NCI-H1694 treated with DMSO at 0.1 percent for 48 hours (cell line): ENCODE measurements at places on chromosomes 1 and 21.

DNA sequence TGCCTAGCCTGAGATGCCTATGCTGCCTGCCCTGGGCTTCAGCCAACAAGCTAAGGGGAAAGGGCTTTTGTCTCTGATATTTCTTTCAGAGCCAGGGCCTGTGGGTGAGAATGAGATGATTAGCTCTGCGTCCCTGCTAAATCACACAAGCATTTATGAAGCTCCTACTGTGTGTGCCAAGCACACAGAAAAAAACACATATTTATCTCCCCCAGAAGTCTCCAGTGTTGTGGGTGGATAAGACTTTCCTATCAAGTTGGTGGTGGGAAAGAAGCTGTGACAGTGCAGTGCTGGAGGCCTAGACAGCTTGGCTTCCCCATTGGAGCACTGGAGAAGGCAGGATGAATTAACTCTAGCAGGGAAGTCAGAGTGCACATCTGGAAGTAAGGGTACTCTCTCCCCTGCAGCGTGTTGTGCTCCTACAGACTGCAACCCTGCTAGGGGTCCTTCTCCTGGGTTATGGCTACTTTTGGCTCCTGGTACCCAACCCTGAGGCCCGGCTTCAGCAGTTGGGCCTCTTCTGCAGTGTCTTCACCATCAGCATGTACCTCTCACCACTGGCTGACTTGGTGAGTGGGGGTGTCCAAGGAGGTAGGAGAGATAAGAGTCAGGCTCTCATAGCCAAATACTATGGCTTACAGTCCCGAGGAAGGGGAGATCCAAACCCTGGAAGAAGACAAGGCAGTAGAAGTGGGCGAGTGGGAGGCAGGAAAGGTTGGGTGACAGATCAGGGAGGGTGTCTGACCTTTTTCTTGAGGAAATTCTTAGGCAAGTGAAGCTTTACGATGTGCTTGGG is 1.7 kb downstream of the SLC50A1 start:
- no peak for DNase-seq

DNA sequence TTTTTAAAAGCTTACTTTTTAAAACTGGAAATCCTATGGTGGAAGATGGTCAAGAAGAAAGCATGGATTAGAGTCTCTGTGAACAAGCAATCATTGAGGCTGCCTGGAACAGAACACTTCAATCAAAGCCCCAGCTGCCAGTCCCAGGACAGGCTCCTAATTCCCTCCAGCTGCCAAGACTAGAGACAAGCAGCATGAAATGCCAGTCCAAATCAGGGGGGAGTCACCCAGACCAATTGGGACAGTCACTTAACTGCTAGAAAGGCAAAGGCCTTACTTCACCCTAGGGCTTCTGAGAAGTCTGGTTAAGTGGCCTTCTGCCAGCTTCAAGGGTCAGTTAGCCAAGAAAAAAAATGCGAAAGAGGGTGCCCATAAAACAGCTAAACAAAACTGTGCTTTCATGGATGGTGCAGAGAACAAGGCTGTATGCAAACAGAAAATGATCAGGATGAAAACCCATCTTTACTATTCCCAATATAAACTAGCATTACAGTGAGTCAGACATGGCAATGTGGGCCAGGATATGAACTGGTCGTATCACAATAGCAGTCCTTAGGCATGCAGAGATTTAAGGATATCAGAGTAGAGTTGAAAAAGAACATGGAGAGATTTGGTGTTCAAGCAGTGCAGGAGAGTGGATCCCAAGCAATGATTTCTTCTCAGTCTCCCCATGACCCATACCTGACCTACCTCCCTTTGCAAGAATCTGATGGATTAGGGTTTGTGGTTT is 31.0 kb upstream of the MAN1A2 start:
- no peak for DNase-seq

DNA sequence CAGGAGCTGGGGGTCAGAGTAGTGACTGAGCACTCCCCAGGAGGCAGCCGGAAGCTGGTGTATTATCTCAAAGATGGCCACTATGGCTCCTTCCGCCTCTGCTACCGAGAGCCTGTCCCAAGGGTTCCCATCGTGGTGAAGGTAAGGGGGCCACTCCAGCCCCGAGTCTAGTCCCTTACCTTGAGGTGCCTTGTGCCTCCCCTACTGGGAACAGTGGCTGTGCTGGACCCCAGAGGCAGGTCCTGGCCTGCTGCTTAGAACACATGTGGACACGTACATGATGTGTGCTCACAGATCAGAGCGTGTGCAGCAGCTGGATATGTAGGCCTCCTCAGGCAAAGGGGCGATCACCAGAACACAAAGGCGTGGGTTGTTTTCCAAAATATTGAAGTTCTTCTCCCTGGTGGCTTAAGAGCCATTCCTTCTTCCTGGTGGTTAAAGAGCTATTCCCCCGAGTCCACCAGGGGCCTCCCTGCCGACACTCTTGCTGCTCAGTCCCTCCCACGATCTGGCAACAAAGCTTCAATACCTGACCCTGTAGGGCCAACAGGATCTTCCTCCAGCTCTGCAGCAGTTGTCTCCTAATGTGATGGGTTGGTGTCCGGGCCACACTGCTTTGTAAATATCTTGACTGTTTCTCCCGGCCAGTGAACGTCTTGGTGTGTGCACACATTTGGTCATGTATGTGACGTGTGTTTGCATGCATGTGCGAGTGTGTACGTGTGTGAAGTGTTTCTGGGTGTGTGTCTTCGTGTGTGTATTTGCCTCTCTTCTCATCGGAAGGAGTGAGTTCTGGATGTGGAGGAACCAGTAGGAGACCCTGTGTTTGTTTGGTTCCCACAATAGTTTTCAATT is 68.4 kb upstream of the TINAGL1 start:
- DNase-seq: no peak

GRCh38 chr21:40278345-40278744 is 411.1 kb downstream of the PCP4 start:
- no peak for DNase-seq

DNA sequence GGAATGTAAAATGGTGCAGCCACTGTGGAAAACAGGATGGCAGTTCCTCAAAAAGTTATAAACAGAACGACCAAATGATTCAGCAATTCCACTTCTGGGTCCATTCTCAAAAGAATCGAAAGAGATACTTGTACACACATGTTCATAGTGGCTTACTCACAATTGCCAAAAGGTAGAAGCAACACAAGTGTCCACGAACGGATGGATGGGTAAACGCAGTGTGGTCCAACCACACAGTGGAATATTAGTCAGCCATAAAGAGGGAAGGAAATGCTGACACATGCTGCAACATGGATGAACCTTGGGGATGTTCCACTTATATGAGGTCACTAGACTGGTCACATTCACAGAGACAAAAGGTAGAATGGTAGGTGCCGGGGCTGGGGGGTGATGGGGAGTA is 5.3 kb downstream of the KRTAP10-1 start:
- no peak for DNase-seq

GRCh38 chr1:3327389-3327702 is 127.1 kb upstream of the ARHGEF16 start:
- no peak for DNase-seq

DNA sequence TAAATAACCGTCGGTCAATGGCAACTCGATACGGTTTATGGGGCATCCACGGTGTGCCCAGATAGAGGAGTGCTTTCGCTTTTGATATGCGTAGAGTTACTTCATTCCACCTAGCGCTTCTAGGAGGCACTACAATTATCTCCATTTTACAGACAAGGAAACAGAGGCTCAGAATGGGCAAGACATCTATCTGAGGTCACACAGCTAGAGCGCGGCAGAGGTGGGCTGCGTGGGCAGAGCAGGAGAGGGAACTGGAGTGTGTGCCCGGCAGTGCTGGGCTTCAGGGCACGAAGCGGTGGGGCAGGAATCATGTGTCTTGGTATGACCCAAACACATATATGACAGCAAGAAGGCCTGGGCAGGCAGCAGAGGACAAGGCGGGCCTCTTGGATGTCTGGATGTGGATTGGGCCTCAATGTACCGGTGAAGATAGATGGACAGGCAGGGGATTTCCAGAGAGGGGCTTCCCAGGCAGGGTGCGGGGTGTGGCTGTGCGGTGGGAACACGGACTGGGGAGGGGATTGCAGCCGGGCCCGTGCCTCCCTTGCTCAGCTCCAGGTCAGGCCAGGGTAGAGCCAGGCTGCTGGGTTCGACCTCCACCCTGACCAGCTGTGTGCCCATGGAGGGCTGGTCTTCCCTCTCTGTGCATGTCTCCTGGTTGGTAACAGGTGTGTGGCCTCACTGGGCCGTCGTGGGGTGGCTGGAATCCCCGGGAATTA is 21.2 kb downstream of the TP73 start:
- no peak for DNase-seq

- no peak for DNase-seq
Observed at GRCh38 chr1:219582865-219583264, 30.0 kb downstream of the ZC3H11B start.

DNA sequence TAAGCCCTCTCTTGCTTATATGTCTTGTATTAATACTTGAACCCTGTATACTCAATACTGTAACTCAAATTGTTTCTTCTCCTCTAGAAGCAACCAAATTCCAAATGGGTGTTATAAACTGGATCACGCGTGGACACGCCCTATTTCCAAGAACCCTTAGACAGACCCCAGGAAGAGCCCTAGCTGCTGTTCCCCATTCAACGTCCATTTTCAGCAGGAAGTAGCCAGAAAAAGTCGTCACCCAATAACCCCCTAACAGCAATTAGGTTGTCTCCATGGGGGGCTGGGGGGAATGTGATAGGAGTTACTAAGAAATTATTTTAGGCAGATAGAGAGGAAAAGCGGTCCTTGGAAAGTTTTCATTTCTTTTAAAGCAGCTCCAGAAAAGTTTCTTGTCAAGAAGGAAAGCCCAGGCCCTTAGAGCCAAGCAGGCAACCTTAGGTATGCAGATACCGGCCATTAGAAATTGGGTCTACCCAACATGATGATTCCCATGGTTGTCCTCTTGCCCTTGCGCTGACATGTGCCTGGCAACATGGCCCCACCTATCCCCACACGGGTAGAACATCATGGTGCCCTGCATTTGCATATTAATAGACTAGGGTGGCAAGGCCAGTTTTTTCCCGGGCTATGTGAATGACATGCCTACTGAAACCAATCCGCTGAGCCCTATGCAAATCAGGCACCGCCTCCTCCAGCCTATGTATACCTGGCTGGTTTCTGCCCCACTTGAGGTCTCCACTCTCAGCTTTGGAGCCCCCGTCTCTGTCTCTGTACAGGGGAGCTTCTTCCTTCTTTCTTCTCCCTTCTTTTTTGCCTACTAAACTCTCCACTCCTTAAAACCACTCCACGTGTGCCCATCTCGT is 4.0 kb upstream of the CD46 start:
- no peak for DNase-seq

- DNase-seq: no peak
Observed at GRCh38 chr1:48876330-48876785, 99.7 kb upstream of the BEND5 start.

DNA sequence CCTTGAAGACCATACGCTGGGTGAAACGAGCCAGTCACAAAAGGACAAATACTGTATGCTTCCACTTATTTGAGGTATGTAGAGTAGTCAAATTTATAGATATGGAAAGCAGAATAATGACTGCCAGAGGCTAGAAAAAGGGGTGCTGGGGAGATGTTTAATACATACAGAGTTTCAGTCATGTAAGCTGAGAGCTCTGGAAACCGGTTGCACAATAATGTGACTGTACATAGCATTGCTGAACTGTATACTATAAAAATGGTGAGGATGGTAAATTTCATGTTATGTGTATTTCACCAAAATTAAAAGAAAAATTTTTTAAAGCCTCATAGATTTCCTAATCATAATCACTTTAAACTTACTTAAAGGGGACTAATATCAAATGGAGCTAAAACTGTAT is 110.8 kb downstream of the ZZZ3 start:
- no peak for DNase-seq

GRCh38 chr1:34970829-34971228 is 14.3 kb downstream of the TMEM35B start:
- no peak for DNase-seq

- peak; percentile 55 for DNase-seq
Observed at GRCh38 chr1:237281481-237281880, 239.5 kb downstream of the RYR2 start.

GRCh38 chr1:151511636-151512215 is 539 bp downstream of the CGN start:
- no peak for DNase-seq

GRCh38 chr1:41347276-41347675 is 14.0 kb upstream of the FOXO6 start:
- DNase-seq: no peak
